ENCODE measurements at places on chromosomes 2 and 18.

DNA sequence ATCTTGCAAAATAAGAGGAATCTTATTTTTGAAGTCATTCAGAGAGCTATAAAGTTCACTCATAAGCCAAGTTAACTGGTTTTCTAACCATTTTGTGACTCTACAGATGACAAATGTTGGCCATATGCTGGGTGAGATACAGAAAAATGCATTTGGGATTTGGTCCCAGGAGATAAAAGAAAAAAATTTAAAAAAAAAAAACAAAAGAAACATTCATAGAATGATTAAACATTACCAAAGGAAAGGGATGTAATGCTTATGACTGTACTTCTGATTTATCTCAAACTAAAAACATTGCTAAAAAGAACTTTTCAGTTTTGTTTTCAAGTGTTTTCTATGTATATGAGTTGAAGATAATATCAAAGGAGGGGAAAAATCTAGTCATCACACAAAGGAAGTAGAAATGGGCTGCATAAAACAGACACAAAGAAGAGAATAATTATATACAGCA, 43.1 kb downstream of the PELI1 start:
- no peak for DNase-seq

GRCh38 chr2:209642146-209642820, 129.3 kb upstream of the UNC80 start:
- no peak for DNase-seq

DNA sequence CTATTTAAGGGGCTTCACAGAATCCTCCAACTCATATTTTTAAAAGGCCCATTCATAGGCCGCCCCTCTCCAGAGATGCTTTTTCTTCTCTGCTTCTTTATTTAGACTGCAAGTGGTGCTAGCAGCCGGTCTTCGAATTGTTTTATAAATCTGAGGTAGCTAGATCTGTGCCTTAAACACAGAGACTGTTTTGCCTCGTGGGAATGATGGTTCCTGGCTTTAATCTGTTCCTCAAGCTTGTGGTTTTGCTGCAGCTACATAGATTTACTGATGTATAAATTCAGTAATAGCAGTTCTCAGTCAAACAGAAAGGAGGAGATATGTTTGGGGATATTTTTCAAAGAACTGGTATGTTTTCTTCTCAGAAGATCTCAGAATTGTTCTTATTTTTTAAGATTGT, 45.3 kb downstream of the TNFRSF11A start:
- no peak for DNase-seq

- DNase-seq: no peak
Observed at GRCh38 chr2:137865954-137866540, 98.2 kb upstream of the HNMT start.

- DNase-seq: no peak
Observed at GRCh38 chr2:175585496-175585895, 404.0 kb upstream of the ATP5MC3 start.

DNA sequence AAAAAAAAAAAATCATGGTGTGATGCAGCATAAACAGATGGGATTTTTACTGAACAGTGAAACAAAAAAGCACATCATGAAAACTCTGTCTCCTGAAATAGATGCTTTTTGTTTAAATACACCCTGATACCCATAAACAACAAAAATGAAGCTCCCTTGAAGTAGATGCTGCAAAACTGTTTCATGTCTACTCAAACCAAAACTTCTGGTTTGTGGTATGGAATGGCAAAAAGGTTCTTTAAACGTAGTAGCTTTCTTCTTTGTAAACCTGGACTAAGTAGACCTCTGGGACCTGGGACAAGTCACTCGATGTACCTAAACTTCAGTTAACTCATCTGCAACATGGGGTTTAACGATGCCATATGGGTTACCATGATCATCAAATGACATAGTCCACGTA, 64.4 kb upstream of the RAPH1 start:
- no peak for DNase-seq

GRCh38 chr2:144990661-144991060, 470.7 kb upstream of the ZEB2 start:
- no peak for DNase-seq

DNA sequence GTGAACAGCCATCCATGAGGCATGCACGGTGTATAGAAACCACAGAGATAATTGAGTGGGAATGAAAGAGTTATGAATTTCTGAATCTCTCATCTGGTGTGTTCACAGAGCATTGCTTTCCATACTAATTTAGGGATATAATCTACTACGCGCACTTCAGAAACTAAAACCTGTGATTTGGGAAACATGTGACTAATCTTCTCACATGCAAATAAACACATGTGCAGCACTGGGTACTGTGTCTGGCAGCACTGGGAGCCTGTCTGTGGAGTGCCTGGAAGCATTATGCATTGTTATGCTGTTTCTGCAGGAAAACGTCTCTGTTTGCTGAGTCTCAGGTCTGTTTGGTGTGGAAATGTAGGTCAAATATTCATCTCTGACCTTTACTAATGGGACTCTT, 287.3 kb downstream of the CMPK2 start:
- no peak for DNase-seq

GRCh38 chr2:45729753-45730512, 78.5 kb downstream of the PRKCE start:
- no peak for DNase-seq

GRCh38 chr18:67926929-67927864, 410.7 kb upstream of the DSEL start:
- DNase-seq: no peak

DNA sequence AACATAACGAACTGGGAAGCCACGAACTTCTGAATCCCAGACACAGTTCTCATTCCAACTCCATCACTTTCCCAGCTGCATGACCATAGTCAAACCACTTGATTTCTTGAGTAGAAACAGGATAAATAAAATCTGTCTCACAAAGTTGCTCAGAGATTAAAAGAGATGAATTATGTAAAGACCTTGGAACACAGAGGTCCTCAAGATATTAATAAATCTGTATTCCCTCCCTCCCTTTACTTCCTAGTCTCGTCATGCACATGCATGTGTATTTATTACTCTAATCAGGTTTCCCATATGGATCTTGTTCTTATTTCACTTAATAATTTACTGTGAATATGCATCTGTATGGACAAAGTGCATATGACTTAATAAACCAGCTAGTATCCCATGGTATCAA, 21.1 kb upstream of the CSRNP3 start:
- no peak for DNase-seq

DNA sequence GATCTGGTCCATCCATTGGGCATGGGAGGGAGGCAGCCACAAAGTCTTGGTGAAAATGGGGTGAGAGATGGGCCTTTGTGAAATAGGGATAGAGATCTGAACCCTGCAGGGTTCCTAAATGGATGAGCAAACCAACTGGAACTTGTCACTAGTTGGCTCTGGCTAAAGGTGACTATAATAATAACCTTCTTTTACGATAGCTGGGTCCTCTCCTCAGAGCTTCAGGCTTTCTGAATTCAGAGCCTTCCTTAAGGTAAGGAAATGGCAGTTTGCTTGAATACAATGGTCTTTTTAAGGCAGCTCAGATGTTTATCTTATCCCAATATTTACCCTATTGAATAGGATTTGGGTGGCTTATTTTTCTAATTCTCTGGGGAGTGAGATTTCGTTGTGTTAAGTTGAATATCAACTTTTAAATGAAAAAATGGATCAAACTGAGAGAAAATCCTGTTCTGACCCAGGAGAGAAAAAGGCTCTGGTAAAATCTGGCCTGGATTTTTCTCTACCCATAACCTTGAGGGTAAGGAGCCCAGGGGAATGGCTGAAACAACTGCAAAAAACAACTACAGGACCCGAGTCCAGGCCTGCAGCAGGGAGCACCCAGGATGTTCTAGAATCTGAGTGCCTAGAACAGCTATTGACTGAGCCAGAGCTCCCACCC, 61.1 kb upstream of the CXCR4 start:
- DNase-seq: no peak

DNA sequence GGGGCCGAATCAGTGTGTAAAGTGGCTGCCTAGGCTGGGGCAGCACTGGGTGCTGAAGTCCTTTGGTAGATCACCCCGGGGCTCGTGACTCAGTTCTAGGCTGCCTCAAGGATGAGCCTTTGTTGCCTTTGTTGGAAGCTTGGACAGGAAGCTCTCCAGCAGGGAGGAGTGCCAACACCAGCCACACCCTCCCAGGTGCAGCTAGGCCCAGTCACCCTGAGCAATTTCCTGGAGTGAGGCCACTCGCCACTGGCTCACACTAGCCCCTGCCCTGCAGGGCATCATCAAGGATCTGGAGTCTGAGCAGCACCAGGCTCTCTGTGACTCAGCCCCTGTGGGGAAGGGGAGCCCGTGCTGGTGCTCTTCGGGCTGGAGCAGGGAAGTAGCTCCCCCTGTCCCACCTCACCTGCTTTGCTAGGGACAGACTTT, 6.7 kb upstream of the SDC1 start:
- DNase-seq: peak; percentile 89

GRCh38 chr18:21933931-21934765, 193.6 kb downstream of the MIB1 start:
- no peak for DNase-seq

DNA sequence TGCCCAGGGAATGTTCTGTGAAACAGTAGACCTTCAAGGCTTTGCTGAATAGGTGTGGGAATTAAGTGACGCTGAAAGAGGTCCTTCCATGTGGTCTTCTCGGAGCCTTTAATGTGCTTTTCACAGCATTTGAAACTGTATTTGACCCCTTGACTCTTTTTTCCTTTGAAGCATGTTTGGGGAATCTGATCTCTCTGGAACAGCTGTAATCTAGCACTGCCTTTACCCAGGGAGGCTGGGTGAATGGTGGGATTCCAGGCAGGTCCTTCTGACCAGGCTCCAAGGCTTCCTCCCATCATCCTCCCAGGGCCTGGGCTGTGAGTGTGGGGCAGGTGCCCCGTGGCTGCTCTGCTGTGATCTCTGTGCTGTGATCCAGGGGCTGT, 4.2 kb downstream of the ZAP70 start:
- DNase-seq: no peak

DNA sequence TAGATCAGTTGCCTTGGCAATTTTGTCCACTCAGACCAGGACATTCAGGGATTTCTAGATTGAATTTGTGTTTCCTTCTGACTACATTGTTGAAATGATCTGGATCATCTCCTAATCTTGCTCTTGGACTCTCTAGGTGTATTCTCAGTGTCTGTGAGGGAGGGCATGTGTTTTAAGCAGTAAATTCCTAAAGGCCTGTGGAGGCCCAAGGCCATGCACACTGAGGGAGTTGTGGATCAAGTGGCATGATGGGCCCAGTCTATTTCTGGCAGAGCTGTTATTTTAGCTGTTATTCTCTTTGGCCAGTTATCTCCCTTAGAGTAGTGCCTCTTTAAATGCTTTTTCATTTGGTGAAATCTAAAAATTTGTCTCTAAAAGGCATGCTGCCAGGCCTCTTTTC, 144.9 kb downstream of the RPIA start:
- no peak for DNase-seq

GRCh38 chr18:1425679-1426078, 521.0 kb downstream of the ADCYAP1 start:
- no peak for DNase-seq

DNA sequence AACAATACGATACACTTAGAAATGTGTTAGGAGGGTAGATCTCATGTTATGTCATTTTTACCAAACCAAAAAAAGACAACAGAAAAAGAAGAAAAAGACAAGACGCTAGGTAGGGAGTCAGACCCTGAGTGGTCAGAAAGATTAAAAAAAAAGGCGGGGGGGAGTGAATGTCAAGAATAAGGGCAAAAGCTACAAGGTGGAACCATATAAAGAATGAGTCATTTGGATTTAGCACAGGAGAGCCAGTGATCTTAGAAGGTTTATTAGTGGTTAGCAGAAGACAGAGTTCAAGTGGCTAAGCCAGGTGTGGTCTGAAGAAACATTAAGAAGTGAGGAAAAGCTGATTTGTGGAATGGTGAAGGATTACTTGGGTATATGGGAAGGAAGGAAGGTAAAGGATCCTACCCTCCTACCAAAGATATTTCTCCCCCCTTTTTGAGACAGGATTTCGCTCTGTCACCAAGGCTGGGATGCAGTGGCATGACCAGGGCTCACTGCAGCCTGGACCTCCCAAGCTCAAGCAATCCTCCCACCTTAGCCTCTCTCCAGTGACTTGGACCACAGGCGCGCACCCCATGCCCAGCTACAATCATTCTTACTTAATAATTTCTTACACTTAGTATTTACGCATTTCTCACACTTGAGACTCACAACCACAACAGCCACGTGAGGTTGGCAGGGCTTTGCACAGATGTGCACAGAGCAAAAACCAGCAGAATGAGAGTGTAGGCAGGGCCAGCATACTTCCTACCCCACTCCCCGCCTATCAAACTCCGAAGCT, 2.6 kb downstream of the DSC2 start:
- DNase-seq: no peak

DNA sequence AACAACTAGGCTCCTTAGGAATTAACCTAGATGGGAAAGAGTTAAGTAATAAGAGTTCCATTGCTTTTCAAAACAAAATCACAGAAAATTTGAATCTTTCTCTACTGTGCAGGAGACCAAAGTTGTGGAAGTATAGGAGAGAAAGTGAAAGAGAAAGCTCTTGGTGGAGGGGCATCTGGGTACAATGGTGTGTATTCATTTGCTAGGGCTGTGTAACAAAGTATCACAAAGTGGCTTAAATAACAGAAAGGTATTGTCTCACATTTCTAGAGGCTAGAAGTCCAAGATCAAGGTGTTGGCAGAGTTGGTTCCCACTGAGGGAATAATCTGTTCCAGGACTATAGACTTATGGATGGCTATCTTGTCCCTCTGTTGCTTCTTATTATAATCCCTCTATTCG, 50.5 kb upstream of the GORASP2 start:
- no peak for DNase-seq

- no peak for DNase-seq
Observed at GRCh38 chr2:74762789-74763188, 71.1 kb upstream of the HK2 start.

- DNase-seq: no peak
Observed at GRCh38 chr2:69740502-69740951, 1.4 kb upstream of the ANXA4 start.

DNA sequence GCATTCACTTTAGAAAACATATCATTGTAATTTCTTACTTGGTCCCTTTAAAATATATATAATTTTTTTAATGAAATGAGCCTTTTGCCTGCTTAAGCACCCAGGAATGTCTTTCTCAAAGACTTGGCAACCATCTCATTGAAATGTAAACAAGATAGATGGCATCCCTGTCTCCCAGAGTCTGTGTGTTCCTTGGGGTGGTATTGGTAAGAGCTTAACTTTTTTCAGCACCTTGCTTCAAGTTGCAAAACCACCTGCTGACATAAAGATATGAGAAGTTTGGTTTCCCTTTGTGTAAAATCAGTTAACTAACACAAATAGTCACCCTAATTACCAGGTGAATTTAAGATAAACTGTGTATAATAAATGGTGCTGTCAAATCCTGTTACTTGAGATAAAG, 266.9 kb downstream of the DSC3 start:
- DNase-seq: no peak

DNA sequence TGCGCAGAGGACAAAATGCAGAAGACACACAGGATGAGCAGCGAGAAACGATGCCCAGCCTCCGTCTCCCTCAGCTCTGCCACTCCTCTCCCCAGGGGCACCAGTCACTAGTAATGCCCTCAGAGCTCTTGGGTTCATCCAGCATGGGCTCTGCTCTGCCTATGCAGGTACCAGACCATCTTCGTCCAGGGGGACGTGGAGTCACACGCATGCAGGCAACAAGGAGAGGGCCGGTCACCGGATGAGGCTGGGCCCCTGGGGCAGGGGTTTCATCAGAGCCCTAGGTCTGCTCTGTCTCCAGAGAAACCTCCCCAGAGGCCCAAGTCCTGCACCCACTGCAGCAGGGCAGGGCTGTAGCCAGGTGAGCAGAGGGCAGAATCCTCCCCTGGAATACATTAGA, 23.9 kb downstream of the RAB31 start:
- DNase-seq: no peak

- no peak for DNase-seq
Observed at GRCh38 chr2:168130346-168130745, 117.0 kb downstream of the STK39 start.
